ENCODE measurements at places on chromosomes 6 and 20.
A peak's percentile ranks its signal among the peaks of the same experiment; 100 is the strongest.

- DNase-seq = no peak
Observed at GRCh38 chr6:116500969-116501433, 10.4 kb upstream of the CALHM5 start.

DNA sequence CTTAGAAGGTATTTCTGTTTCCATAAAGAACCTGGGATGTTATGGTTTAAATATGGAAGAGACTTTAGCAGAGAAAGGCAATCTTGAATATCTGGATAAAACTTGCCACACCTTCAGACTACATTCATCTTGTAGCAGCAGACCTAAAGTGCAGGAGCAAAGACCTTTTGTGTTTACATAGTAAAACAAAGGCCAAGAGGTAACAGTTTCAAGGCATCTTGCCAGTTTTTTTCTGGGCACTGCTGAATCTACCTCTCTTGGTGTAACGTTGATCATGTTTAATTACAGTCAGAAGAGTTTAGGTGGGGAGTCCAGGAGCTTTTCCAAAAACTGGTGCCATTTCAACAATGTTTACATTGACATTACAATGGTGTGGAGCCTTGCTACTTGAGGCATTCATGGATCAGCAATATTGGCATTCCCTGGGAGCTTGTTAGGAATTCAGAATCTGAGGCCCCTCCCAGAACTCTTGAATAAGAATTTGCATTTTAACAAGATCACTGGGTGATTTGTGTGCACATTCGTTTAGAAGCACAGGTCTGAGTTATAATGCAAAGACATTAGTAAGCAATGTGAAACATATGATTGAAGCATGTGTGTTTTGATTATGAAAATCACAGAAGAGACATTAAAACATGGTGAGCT lies 94.5 kb downstream of the F13A1 start:
- DNase-seq = no peak

DNA sequence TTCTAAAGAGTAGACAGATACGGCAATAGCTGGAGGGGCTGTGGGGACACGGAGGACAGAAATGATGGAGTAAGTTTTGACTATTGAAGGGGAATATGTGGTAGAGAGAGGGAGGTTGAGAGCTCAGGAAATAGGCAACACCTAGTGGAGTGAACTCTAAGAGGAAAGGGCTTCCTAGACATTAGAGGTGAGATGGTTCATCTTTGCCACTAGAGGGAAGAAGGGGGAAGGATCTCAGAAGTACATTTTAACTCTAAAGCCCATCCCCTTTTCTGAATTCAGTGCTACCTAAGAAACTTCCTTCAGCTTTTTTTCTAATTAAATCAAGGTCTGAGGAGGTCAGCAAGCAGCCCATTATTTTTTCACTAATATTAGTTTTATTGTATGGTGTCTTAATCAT lies 689.4 kb upstream of the MAP3K7 start:
- no peak for DNase-seq

- no peak for DNase-seq
Observed at GRCh38 chr20:30606990-30607389, 650.5 kb upstream of the DEFB115 start.

GRCh38 chr6:25488156-25488555 lies 163.9 kb upstream of the SCGN start:
- DNase-seq = no peak

GRCh38 chr6:152950240-152950639 lies 32.6 kb downstream of the FBXO5 start:
- no peak for DNase-seq

- DNase-seq = no peak
Observed at GRCh38 chr6:169958510-169958909, 207.1 kb downstream of the ERMARD start.

DNA sequence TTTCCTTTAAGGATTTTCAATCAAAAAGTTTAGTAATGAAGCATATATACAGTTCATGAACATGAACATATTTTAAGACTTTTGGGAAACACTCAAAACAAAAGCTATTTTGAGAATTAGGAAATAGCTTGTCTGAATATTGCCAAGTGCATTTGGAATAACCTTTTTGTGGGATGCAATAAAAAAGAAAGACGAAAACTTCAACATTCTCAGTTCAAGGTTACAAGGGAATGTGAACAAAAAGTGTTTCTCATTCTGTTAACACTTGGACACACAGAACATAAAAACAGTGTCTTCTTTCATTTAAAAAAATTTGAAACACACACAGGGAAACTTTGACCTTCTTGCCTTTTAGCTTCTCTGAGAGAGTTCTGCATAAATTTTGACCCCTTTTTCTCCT lies 72.7 kb upstream of the TCF21 start:
- no peak for DNase-seq

- no peak for DNase-seq
Observed at GRCh38 chr20:62186887-62187866, 4.3 kb downstream of the MTG2 start.

- DNase-seq = no peak
Observed at GRCh38 chr6:108806171-108806570, 42.1 kb upstream of the ARMC2 start.

- no peak for DNase-seq
Observed at GRCh38 chr6:136319732-136320131, 30.1 kb upstream of the BCLAF1 start.

- DNase-seq = peak; percentile 57
Observed at GRCh38 chr6:583635-584034, 73.3 kb downstream of the HUS1B start.

DNA sequence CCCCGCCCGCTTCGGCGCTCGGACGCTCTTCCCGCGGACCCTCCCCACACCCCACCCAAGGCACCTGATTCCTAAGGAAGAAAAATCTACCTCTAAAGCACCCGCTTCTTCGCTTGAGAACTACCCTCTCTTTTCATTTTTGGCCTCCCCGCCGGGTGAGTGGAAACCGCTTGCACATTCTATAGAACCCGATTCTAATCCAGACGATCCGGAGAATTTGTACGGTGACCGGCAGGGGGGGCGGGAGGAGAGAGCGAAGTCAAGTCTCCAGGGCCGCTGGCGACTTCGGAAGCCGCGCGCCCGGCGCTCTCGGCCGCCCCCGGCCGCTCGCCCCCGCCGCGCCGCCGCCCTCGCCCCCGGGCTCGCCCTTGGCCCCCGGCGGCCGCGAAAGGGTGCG lies at the start of gene RBM24:
TSS of gene RBM24 (plus strand) at position 262 of the 397 bp plus-strand sequence. CDS start 221 bp downstream, outside the sequence.
- DNase-seq = peak; percentile 78

DNA sequence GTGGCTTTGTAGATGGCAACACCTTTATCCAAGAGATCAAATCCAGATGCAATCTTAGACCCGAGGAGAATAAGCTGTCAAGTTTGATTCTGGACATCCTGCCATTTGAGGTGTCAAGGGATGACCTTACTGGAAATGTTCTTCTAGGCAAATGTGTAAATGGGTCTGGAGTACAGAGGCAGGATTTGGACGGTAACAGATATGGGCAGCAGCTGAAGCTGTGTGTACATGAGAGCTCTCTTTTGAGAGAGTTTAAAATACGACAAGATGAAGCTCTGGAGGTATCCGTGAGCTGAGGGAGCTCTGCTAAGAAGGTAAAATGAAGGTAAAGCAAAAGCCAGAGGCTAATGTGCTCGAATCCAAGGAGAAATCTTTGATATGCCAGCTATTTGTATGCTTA lies 56.6 kb downstream of the RALGAPA2 start:
- DNase-seq = no peak

GRCh38 chr6:130671577-130671976 lies 155.6 kb upstream of the SMLR1 start:
- no peak for DNase-seq

GRCh38 chr6:119035459-119035858 lies 43.0 kb downstream of the FAM184A start:
- no peak for DNase-seq

Data from glutamatergic neuron (in vitro differentiated cells).